ENCODE measurements at places on chromosomes 2 and 18.
A peak's percentile ranks its signal among the peaks of the same experiment; 100 is the strongest.

- DNase-seq: no peak
Observed at GRCh38 chr2:138023976-138024375, 59.7 kb downstream of the HNMT start.

DNA sequence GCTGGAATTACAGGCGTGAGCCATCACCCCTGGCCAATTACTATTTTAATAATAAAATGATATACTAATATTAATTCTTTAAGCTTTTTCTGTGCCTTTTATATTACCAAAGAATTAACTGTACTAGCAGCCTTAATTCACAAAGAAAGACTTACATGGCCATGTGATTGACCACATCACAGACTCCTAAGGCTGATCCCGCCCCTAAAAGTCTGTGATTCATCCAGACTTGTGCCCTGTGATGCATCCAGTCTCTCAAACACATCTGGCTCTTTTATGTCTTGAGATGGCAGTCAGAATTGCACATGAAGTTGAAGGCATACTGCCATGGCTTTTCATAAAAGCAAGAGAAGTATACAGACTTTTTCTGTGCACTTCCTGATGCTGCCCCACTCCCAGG lies 91.7 kb downstream of the DTNA start:
- DNase-seq: no peak

DNA sequence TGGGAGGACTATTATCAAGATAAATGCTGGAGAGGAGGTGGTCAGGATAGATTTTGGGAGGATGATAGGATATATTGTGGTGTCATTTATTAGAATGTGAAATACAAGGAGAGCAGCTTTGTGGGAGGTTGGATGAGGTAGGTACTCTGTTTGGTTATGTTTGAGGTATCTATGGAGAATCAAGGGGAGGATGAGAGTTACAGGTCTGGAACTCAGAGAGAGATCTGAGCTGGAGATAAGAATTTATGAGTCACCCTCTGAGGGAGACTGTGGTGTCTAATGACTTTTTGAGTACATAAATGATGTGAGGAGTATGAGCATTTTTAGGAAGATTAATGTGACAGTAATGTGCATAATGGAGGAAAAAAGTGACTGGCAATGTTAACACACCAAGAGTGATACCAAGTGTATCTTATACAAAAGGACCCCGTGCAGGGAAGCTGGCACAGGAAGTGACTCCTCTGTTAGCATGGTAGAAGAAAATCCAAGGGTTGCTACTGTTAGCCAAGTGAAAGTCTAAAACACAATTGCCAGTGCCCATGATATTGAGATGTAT lies 48.2 kb downstream of the CRIM1 start:
- no peak for DNase-seq

- DNase-seq: peak; percentile 23
Observed at GRCh38 chr2:225889452-225889851, 489.9 kb downstream of the NYAP2 start.

- no peak for DNase-seq
Observed at GRCh38 chr2:237591141-237591881, 777 bp upstream of the RAB17 start.

DNA sequence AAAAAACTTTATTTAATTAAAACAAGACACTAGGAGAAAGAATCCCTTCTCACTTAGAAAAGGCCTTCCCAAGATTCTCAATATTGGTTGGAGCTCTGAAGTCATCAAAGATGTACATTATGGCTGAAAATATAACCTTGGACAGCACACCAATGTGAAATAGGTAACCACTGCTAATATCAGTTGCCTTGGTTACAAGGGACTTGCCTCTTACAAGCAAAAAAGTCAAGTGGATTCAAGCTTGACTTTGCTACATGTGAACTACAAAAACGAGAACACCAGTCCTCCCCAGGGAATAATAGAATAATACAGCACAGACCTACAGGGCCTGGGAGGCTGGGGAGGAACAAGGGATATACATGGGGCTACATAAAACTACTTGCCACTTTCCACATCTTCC lies 46.1 kb downstream of the NABP1 start:
- no peak for DNase-seq

DNA sequence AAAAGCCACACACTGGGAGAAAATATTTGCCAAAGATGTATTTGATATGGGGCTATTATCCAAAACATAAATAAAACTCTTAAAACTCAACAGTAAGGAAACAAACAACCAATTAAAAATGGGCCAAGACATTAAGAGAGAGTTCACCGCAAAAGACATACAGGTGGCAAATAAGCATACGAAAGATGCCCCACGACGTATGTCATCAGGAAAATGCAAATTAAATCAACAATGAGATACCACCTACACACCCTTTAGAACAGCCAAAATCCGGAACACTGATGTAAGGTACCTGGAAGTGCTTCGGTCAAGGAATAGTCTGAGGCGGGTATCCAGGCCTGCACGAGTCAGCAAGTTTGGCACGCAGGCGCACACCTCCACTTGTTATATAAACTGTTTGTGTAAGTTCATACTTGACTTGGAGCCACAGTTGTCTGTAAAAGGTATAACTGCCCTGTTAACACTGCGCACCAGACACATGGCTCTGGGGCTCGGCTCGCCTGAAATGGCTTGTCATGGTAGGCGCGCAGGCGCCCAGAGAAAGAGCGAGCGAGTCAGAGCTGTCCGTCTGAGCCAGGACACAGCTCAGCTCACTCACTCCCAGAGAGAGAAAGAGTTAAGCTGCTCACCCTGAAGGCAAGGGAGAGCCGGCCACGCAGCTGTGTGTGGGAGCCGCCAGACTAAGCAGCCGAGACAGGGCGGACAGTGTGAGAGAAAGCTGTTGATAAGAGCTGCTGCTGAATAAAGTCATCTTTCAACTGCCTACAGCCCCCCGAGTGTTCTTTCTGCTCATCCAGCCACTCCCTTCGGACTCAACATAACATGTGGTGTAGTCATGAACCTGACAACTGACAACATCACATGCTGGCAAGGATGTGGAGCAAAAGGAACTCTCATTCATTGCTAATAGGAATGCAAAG lies 87.3 kb downstream of the HNRNPLL start:
- DNase-seq: peak; percentile 60

DNA sequence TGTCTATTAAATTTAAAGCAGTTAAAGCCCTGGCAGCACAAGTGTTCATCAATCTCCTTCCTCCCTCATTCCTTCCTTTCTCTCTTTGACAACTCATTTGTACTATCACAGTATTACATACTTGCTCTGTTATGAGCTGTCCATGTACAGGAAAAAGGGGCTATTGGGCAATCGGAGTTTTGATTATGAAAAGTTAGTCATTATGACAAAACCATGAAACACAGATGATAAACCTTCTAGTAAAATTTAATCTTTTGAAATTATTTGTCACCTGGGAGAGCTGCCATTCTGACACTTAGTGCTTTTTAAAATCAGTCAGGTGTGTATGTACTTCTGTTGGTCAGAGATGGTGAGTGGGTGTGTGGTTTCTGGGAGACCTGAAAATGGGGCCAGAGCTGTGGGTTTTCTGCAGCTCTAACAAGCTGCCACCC lies 39.4 kb downstream of the MAP4K4 start:
- no peak for DNase-seq

GRCh38 chr2:98441706-98442450 lies 2.8 kb upstream of the INPP4A start:
- DNase-seq: no peak

DNA sequence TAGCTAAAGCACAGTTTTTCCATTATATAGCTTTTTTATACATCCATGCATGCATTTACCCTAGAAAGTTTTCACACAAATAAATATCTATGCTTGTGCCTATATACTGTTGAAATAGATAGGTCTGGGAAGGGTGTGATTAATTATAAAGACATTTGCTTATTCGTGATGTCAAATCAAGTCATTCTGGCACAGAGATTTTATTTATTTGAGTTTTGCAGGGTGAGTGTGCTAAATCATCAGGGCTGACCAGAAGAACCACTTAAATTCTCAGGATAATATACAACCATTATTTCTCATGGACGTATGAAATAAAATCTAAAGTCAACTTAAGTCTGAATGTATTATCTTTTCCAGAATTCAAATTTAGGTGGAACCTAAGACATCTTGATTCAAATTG lies 295.5 kb downstream of the EPHA4 start:
- no peak for DNase-seq

DNA sequence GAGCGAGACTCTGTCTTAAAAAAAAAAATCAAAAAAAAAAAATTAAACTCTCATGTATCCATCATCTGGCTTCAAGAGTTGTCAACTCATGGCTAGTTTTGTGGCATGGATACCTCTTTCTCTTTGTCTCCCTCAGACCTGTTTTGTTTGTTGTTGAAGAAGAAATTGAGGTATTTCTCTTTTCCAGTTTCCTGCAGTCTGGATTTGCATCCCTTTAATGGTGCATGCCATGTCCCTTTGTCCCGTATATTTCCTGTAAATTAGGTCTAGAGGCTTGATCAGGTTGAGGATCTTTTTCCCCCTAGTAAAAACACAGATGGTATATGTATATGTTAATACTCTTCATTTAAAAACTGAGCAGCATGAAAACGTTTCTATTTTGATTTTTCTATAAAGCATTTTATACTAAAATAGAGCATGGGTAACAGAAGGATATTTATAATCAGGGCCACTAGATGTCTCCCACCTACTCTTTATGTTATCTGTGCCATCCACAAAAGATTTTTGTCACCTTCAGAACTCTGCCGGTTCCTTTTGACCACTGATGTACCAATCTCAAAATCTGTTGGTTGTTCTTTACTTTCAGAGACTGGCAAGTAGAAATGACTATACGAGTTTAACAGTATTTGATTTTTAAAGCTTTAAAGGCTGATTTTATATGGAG lies 80.1 kb downstream of the GALNT1 start:
- DNase-seq: no peak

DNA sequence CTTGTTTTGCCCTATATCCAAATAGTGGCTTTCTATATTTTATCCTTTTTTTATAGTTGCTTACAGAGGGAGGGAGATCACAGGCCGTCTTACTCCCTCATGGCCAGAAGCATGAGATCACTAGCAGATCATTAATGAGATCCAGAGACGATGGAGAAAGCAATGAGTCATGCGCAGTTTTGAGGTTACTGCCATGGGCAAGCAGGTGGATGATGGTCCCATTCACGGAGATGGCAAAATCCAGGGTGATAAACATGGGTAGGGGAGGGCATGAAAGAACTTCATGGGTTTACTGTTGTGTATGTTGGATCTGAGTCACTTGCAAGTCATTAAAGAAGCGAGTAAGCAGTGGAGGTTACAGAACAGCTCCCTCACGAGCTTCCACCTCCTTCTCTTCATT lies 60.4 kb downstream of the C18orf63 start:
- no peak for DNase-seq

DNA sequence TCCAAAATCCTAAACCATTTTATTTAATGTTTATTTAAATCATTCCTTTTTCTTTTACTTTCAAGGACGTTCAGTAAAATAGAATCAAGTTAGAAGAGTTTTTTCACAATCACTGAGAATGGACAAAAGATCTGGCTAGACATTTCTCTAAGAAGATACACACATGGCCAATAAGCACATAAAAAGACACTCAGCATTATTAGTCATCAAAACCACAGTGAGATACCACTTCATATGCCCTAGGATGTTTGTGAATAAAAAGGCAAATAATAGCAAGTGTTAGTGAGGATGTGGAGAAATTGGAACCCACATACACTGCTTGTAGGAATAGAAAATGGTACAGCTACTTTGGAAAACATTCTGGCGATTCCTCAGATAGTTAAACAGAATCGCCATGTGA lies 76.1 kb downstream of the RHBDD1 start:
- no peak for DNase-seq

GRCh38 chr2:30255466-30256408 lies 24.4 kb downstream of the LBH start:
- DNase-seq: no peak

GRCh38 chr18:13446610-13447461 lies 228.3 kb downstream of the LDLRAD4 start:
- peak; percentile 62 for DNase-seq

GRCh38 chr18:29979881-29980280 lies 1062.7 kb downstream of the DSC3 start:
- DNase-seq: no peak

- DNase-seq: peak; percentile 32
Observed at GRCh38 chr2:224160917-224161316, 121.8 kb upstream of the SERPINE2 start.

DNA sequence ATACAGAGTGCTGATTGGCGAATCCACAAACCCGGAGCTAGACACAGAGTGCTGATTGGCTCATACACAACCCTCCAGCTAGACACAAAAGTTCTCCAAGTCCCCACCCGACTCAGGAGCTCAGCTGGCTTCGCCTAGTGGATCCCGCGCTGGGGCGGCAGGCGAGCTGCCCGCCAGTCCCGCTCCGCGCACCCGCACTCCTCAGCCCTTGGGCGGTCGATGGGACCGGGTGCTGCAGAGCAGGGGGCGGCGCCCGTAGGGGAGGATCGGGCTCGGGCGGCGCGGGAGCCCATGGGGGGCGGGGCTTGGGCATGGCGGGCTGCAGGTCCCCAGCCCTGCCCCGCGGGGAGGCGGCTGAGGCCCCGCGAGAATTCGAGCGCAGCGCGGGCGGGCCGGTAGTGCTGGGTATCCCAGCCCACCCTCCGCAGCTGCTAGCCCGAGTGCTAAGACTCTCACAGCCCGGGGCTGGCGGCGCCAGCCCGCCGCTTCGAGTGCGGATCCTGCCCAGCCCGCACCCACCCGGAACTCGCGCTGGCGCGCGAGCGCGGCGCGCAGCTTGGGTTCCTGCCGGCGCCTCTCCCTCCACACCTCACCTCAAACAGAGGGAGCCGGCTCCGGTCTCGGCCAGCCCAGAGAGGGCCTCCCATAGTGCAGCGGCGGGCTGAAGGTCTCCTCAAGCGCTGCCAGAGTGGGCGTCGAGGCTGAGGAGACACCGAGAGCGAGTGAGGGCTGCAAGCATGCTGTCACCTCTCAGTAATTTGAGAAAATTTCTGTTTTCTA lies 75.5 kb upstream of the ATP5MC3 start:
- no peak for DNase-seq

GRCh38 chr2:201621293-201621999 lies 21.9 kb downstream of the TMEM237 start:
- no peak for DNase-seq

DNA sequence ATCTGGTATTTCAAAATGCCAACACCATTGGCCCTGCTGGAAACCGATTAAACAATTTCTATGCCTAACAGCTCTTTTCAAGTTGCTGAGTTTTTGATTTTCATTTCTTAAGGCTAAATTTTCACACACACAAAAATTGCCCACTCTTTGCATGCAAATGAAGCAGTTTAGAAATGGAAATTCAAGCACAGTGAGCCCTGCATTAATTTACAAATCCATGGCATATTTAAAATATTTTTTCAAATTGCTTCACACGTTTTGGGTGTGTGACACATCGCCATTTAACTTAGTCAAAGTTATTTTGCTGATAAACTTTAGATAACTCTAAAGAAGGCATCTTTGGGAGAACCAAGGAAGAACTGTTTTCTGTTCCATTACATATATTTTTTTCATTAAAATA lies 184.8 kb downstream of the TXNL1 start:
- DNase-seq: no peak

GRCh38 chr2:126658905-126659561 lies 3.1 kb downstream of the GYPC start:
- DNase-seq: peak; percentile 54

DNA sequence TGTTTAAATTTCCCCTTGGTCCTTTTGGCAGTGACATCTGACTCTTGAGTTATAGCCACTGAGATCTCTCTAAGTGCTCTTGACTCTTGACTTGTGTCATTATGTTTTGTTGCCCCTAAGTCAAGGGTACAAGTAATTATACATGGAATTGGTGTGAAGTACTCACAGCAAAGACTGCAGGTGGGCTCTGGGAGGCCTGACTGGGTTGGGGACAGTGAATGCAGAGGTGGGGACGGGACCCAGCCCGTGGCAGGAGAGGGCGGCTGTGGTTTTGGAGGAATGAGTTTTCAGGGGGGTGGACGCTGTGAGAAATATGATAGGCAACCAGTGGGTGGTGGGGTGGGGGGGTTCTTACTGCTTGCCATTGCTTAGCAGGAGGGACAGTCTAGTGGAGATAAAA lies 97.8 kb downstream of the NCK2 start:
- DNase-seq: no peak

All from right hindlimb (tissue), 1 donor.